CD4-positive, alpha-beta T cell treated with Interleukin-12 subunit alpha and Interleukin-12 subunit beta, for 1 hour (primary cell): ENCODE measurements at places on chromosomes 5 and 9.

DNA sequence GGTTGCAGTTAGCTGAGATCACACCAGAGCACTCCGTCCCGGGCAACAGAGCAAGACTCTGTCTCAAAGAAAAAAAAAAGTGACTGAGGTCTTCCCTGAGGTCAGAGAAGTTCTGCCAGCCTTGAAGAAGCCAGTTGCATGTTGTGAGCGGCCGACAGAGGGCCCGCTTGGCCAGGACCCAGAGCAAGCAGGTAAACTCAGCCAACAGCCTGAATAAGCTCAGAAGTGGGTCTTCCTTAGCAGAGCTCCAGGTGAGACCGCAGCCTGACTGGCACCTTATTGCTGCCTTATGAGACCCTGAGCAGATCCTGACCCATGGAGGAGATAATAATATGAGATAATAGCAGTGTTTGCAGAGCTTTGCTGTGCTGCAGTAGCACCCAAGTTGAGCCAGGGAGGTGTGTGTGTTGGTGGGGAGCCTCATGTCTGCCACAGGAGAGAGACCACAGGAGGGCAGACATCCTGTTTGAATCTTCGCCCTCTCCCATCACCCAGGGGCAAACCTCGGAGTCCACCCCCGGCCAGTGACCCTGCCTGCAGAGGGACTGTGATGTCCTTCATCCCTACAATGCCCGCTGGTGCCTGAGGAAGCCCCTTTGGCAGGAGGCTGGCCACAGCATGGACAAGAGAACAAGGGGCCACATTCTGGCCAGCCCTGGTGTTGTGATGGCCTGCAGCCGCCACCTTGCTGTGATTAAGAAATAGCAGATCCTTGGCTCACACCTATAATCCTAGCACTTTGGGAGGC lies 10.8 kb upstream of the BARX1 start:
- DNase-seq = no peak

DNA sequence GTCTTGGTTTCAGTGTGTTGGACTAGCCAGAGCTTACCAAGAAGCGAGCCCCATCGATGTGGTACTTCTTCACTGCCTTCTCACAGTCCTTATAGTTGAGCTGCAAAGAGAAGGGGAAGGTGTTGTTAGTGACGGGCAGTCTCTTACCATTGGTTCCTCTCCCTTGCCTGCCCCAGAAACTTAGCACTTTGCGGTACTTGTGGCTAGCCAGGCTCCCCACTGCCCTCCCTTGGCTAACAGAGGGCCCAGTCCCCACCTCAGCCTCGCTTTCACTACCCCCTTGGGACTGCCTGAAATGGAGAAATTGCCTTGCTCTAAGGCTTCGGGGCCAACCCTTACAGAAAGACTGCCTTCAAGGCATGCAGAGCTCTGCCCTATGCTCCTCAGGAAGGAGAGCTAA lies 4.3 kb downstream of the LCP2 start:
- peak; percentile 76 for DNase-seq

- peak; percentile 39 for DNase-seq
Observed at GRCh38 chr5:79236362-79236969, 535 bp downstream of the JMY start.

GRCh38 chr9:93436655-93437407 lies 14.7 kb upstream of the FAM120A start:
- DNase-seq = no peak

DNA sequence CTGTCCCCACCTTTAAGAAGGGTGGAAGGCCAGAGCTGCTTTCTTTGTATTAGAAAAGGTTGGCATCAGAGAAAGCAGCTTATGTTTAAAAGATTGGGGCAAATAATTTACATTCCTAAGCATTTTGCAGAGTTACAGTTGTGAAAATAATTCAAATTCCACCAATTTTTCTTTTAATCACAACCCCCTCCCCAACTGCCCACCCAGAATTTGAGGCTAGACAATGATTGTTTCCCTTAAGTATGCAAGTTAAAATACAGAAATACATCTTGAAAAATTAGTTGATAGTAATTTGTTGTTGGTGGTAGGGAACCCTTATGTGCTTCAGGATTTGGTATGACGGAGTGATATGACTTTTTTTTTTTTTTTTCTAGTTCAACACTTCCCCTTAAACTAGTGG lies 133.0 kb downstream of the ZSWIM6 start:
- DNase-seq = no peak

DNA sequence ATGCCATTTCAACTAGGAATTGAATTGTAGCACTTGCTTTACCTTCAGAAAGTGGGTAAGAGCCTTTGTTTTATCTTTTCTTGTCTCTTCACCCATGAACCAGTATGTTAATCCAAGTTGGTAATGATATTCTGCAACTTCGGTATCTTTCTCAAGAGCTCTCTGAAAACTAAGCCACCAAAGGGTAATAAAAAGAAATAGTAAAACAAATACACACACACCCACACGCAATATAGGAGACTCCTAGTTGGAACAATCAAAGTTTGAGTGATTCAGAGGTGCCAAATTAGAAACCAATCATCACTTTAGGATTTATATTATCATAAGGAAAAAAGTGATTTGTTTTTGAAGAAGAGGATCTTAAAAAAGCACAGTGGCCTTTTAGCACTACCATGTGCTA lies 30.4 kb downstream of the SKIC3 start:
- DNase-seq = no peak

DNA sequence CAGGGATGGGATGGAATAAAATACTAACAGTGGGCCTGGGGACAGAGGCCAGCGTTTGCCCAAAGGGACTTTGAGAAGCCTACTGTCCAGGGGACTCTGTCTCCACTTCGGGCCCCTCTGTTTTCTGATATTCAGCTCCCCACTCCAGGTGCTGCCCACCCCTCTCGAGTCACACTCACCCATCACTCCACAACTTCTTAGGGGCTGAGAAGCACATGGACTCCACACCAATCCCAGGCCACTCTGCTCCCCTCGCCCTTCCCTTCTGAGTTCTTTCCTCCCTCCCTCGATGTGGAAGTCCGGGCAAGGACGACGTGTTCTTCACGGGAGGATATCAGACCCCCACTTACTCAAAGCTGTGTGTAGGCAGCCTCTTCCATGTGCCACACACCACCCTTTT lies 124.5 kb downstream of the BARX1 start:
- no peak for DNase-seq

DNA sequence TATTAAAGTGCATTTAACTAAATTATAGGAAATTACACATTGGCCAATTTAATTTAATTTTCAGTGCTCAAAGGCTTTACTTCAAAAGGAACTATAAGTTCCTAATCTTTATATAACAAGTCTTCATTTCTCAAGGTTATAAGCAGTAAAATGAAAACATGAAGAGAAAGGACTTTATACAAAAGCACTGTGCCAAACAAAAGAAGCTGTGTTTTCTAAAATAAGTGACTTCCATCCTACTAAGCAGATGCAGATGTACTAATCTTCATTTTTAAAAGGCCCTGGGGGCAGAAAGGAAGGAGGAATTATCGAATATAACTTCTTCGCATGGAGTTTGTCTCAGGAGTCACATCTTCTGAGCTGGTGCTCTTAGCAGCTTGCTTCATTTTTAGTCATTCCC lies 81.4 kb downstream of the SHC3 start:
- no peak for DNase-seq

- DNase-seq = no peak
Observed at GRCh38 chr9:85941966-85942912, 1.3 kb downstream of the NAA35 start.

GRCh38 chr5:119274030-119274766 lies 81.6 kb upstream of the TNFAIP8 start:
- DNase-seq = no peak

- no peak for DNase-seq
Observed at GRCh38 chr9:87236546-87236945, 261.1 kb upstream of the DAPK1 start.

- no peak for DNase-seq
Observed at GRCh38 chr5:67677422-67677970, 480.9 kb upstream of the CD180 start.

DNA sequence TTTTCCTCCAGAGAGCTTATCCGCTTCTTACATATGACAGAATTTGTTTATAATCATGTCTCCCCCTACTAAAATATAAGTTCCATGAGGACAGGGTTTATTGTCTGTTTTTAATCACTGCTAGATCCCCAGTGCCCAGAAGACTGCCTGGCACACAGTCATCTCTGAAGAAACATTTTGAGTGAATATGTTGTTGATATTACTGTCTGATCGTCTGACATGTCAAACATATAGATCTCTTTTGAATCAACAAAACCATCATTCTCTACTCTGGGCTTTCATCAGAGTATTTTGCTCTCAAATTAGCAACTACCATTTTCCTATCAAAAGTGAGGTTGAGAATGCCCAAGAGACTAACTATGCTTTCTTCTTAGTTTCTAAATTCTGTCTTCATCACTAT lies 67.3 kb upstream of the SHISAL2B start:
- no peak for DNase-seq

DNA sequence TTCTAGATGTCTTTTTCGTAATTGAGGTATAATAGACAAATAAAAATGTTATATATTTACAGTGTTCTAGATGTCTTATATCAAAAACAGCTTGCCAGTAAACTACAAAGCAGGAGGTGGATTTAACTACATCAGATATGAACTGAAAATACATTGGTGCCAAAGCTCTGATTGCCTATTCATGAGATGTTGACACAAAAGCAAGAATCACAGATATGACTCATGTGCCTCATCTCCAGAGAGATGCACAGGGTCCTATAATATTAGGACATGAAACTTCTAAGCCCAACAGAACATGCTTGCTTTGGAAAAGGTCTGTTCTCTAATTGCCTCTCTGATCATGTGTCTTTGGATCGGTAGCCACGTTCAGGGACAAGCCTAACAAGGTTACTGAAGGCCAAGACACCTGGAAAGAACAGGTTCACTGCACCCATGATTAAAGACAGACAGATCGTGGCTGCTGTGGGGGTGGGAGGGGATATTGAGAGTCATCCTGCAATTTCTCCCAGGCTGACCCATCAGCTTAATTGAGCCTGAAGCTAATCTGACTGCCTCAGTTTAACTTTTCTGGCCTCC lies 16.8 kb downstream of the ABCA1 start:
- no peak for DNase-seq

DNA sequence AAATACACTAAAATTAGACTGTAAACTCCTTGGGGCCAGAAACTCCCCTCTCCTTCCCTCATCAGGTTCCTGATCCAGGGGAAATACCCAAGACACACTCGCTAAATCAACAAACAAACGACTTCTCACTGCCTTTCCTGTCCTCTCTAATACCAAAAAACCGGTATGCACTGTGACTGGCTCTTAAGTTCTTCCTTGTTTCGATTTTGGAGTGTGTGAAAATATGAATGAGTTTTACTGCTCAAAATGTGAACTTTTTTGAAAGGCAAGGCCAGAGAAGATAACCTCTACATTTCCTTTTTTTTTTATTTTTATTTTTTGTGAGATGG lies 81.1 kb upstream of the EPB41L4B start:
- no peak for DNase-seq

GRCh38 chr5:175885813-175886212 lies 14.4 kb downstream of the CPLX2 start:
- no peak for DNase-seq

GRCh38 chr5:143400541-143401226 lies 2.8 kb downstream of the NR3C1 start:
- DNase-seq = no peak

DNA sequence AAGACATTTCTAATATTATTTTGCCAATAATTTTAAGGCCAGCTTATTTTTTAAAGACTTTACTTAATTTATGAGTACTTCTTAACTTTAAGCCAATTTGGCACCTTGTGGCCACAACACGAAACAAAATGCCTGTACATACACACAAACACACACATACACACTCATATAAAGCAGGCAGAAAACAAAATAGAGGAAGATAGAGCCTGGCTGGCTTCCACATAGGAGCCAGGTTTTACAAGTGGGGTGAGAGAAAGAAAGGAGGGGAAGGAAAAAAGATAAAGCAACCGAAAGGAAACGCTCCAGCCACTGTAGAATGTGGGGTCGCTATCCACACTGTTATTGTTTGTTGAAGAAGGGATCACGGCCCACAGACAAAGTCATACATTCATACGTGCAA lies 10.4 kb downstream of the GMCL2 start:
- no peak for DNase-seq

- DNase-seq = no peak
Observed at GRCh38 chr9:72362118-72362531, 2.9 kb downstream of the ZFAND5 start.

GRCh38 chr5:1014781-1015221 lies 6.2 kb downstream of the NKD2 start:
- no peak for DNase-seq
